ENCODE measurements at places on chromosomes 12 and 14. TPM values are rescaled to one million over a fixed set of nuclear protein-coding genes. Genes with fewer than 3 reads are reported as not detected.

ANKS1B gene
- 0.73 TPM for total RNA-seq

SERPINA9 gene
- not detected for total RNA-seq

GPR137C gene
- 0.04 TPM for total RNA-seq

DLGAP5 gene
- 100 TPM for total RNA-seq

MYO1H gene
- total RNA-seq, result not detected

CIDEB gene
- total RNA-seq, result 11.1 TPM

RD3L gene
- total RNA-seq, result not detected

LMBR1L gene
- total RNA-seq, result 45.0 TPM

TIMELESS gene
- 47.3 TPM for total RNA-seq

PMCH gene
- 0.57 TPM for total RNA-seq

SLCO1B1 gene
- total RNA-seq, result not detected

TIMM9 gene
- 109 TPM for total RNA-seq

GLTP gene
- 26.9 TPM for total RNA-seq

CCER1 gene
- total RNA-seq, result not detected

SPTLC2 gene
- total RNA-seq, result 24.6 TPM

OTUB2 gene
- total RNA-seq, result 0.93 TPM
